Cortex of kidney (tissue), 1 donor: ENCODE measurements at places on chromosomes 1 and 21.

DNA sequence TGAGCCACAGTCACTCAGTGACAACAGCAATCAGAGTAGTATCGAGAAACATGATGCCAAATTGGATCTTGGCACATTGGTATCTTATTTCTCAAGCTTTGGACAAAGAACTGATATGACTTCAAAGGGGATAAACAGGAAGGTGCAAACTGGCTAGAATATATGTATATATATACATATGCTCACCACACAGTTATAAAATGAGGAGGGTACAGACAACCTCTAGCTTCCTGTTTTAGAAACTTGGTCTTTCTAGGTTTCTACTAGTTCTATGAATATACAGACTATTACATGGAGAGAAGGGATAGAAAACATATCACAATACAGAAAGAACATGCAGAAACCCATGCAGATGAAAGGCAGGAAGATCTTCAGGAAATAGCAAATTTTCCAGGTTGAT, 292.1 kb upstream of the SNX7 start:
- DNase-seq: no peak

- no peak for DNase-seq
These were observed 45.4 kb downstream of the SKI start for GRCh38 chr1:2273401-2274090.

GRCh38 chr21:38622827-38623209, 124.5 kb upstream of the ERG start:
- DNase-seq: no peak

- DNase-seq: no peak
These were observed 499.2 kb downstream of the OMA1 start for GRCh38 chr1:58047265-58047858.

GRCh38 chr21:14673649-14674048, 127.5 kb upstream of the SAMSN1 start:
- no peak for DNase-seq

- DNase-seq: no peak
These were observed 30.4 kb downstream of the KCNN3 start for GRCh38 chr1:154839691-154840090.

DNA sequence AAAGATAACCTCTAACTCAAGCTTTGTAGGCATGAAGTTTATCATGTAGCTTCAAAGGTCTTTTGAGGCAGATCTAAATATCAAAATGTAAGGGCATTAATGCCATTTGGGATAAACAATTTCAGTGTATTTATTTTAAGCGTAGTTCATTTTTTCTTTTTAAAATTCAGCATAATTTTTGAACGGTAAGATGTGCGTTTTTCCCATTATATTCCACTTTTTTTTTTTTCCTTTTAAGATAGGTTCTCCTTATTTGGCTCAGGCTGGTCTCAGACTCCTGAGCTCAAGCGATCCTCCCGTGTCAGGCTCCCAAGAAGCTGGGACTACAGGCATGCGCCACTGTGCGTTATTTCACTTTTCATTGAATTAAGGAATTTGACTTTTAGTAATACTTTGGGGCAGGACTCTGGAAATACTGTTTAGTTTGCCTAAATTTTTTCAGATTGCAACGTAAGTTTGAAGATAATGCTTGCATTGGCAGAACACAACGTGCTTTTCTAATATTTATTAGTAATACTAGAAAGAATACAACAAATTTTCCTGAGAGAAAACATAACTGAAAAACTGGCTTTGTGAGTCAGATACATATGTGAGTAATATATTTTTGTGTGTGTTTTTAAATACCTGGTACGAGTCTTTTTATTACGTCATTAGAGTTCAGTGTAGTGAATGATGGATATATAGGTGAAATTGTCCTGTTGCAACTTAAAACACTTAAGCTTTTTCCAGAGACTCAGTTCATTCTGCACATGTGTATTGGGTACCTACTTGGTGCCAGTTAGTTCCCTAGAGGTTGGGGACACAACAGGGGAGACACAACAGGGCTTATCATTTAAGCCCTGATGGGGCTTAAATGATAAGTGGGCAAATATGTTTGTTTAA, 2.2 kb downstream of the RALGPS2 start:
- no peak for DNase-seq
